Endothelial cell (in vitro differentiated cells): ENCODE measurements at places on chromosomes 7 and 10.

DNA sequence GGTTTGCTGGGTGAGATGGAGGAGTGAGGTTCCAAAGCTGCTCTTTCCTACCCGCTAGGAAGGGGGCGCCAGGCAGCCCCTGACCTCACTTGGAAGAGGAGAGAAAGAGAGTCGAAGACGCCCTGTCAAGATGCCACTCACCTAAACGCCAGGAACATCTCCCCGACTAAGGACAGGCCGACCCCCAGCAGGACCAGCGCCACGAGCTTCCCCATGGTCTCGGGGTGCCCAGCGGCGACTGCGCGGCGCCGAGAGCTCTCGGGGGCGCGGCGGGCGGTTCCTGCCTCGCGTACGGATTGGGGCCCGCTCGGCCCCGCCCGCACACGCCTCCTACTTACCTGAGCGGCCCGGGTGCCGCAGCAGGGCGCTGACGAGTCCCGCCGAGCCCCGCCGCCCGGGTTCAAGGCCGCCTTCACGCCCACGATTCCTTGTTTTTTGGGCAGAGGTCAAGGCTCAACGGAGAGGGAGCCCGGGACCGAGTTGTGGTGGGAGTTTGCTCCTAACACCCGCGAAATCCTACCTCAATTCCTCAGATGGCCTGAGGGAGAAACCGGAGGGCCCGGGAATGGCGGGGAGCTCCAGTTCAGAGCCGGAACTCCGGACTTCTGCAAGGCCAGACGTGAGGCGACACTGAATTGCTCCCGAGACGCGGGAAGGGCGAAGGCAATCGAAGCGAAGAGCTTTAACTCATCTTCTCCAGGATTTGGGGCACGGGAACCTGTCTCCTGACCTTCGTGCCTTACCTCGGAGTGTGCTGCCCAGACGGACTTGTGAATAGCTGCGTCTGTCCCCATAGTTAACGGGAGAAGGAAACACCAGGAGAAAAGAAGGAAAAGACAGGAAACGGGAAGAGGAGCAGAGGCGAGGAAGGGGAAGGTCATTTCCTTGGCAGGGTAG lies at the start of gene PON3:
Gene PON3 (minus strand): TSS at position 240 of the 897 bp plus-strand sequence. CDS start 25 bp downstream, at position 215.
- peak; percentile 63 for DNase-seq

DNA sequence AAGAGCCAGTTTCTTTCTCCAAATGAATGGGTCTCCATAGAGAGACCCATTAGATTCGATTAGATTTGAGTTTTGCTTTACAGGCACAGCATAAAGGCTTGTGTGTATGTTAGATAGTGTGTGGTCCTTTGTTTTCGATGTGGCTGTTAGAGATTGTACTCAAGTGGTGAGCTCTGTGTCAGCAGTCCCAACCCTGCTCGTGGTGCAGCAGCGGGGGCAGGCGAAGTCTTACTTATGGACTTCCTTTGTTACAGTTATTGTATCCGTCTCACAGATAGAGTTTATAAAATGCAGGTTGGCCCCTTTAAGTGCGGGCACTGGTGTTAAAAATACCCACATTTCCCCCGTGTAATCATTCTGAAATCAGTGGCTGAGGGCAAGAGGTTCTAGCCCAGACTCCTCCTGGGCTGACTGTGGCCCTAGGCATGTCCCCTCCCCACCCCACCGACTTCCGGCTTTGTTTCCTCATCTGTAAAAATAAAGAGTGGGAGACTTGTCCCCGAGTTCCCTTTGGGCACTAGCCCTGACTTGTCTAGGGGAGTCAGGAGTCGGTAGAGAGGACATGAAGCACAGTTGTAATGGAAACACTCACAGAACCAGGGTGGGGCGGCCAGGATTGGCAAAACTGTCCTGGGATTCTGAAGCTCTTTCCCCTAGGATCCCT lies 28.6 kb downstream of the MTURN start:
- DNase-seq, result no peak

DNA sequence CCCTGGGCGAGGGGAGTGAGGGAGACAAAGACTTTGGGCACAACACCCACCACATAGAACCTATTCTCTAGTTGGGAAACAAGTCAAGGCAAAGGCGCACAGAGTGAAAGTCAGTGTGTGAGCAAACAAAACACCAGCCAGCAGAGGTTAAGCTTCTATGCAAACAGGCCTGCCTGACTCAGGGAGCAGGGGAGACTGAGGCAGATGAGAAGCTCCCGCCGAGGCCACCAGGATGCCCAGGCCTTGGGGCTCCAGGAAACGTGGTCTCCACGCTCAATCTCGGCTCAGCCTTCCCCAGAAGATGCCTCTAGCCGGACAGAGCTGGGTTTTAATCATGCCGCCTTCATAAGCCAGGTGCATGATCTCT lies 74.1 kb upstream of the KCNMA1 start:
- DNase-seq, result no peak

DNA sequence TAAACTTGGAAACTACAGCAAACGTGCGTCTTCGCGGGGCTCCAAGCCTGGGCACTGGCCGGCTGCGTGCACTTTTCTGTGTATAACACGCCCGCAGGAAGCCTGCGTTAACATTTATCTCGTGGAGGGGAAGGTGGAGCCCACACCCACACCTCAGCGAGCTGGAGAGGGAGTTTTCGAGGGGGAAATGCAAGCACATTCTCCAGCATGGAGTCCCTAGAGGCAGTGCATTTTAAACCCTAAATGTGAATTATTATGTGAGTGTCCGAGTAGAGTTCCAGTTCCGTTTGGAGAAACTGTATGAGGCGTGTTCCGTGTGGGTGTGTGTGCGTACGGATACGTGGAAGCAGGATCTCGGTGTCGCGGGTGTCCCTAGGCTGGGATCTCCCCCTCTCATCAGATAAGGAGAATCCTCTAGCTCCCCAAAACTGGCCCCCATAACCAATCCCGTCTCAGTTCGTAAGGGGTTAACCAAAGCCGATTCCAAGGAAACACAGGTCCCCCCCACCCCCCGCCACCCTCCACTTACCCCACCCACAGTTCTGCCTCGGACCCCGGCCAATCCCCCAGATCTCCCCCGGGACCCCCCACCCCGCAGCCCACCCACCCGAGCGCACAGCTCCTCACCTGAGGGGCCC lies 403 bp downstream of the CDK6 start:
- DNase-seq, result peak; percentile 26

DNA sequence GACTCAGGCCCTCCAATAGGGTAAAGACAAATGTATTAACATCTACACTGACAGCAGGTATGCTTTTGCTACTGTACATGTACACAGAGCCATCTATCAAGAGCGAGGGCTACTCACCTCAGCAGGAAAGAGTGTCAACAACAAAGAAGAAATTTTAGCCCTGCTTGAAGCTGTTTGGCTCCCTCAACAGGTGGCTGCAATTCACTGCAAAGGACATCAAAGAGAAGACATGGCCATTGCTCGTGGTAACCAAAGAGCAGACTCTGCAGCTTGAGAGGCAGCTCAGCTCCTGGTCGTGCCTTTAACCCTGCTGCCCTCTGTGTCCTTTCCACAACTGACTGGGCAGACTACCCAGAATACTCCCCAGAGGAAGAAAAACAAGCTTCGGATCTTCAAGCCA lies 5.1 kb downstream of the AKR1B15 start:
- DNase-seq, result no peak

GRCh38 chr10:129063212-129063611 lies 403.8 kb upstream of the MGMT start:
- no peak for DNase-seq

GRCh38 chr7:135448753-135449152 lies 61.1 kb downstream of the CNOT4 start:
- DNase-seq, result no peak

DNA sequence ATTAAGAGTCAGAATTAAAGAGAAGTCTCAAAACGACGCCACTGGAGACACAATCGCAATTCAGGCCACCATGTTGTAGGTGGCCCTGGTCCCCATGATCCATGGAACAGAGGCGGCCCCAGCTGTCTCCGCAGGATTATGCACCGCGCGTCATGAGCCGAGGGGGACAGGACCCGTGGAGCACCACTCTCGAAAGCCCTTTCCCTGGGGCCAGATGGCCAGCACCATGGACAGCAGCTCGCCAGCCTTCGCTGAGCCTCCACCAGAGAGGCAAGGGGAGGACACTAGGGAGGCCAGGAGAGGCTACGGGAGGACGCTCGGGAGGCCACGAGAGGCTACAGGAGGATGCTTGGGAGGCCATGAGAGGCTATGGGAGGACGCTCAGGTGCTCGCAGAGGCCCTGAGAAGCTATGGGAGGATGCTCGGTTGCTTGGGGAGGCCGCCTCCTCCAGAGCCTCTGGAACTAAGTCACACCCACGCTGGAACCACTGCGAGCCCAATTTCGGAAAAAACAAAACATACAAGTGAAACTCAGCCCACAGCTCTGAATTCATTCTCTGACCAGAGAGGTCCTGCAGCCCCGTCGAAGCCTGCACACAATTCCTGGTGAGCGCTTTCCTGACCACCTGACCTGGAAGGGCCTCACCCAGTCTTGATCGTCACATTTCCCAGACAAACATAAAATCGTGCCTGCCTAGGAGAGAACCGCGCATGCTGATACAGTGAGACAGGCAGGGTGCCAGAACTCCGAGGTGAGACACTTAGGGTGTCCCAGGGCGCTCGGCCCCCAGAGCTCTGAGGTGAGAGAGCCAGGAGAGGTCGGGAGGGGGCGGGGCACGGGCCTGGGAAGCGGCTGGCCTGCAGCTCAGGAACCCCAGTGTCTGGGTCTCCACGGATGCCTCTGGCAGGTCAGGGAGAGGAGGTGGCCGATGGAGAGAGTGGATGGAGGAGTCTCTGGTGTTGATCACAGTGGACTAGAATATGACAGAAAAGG lies 224.4 kb downstream of the PTPRN2 start:
- DNase-seq, result no peak

DNA sequence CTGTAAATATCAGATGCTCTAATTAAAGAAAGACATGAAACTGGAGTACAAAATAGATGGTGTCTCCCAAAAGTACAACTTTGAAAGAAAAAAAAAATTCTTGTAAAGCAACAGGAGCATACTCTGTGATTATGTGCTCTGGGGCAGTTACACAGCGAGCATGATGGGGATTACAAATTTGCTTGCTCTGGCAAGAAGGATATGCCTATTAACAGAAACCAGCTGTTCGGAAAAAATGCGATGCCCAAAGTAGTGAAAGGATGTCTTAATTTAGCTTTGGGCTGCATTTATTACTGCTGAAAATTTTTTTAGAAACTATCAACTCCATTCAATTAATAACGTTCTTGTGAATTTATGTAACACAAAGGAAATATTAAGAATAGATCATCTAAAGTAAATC lies 256.9 kb upstream of the TPK1 start:
- DNase-seq, result no peak

GRCh38 chr7:159015454-159016410 lies 128.9 kb downstream of the VIPR2 start:
- no peak for DNase-seq

DNA sequence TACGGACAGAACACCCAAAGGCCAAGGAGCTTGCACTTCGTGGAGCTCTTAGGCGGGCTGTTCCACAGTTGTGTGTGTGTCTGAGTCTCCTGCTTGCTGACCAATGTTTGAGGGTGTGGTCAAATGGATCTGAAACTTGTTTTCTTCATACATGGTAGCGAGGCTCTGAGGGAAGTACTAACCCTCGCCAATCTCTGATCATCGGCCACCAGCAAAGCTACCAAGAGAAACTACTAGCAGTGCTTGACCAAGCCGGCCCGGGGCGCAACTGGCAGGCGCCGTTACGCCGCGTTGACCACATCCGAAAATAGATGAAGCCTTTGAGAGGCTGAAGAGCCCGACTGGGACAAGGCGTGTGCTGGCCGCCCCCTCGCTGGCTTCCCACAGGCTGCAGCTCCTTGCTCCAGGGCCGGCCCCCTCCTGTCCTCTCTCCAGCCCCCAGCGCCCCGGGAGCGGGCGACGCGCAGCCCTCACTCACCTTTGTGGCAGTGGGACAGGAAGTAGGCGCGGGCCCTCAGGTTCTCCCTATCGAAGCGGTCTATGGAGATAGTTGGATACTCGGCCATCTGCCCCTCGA lies 384 bp downstream of the DCLRE1C start:
- DNase-seq, result peak; percentile 37

DNA sequence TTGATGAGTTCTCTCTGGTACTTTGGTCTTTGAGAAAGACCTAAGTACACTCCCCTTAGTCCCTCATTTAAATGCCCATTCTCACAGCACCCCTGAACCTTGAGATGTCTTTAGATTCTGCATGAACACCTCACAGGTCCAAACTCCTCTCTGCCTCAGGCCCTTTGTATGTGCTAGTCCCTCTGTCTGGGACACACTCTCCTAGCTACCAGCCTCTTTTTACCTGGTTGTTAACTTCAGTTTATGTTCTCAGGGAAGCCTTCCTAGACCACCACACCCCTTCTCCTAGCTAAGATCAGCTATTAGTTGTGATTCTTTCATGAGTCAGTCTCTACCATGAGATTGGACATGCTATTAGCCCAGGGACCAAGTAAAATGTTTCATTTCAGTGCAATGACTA lies 86.4 kb downstream of the PLCE1 start:
- DNase-seq, result no peak
